Epithelial cell of esophagus (primary cell): ENCODE measurements at places on chromosomes 4 and X.

DNA sequence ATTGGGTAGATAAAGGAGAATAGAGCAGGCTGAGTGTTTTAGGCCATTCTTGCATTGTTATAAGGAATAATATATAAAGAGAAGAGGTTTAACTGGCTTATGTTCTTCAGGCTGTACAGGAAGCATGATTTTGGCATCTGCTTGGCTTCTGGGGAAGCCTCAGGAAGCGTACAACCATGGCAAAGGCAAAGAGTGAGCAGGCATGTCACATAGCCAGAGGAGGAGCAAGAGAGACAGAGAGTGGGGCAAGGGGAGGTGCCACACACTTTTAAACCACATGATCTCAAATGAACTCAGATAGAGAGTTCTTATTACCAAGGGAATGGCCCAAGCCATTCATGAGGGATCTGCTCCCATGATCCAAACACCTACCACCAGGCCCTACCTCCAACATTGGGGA, 4.4 kb upstream of the METTL14 start:
- DNase-seq: no peak

GRCh38 chr4:1298461-1298860, 8.8 kb downstream of the MAEA start:
- DNase-seq: no peak

DNA sequence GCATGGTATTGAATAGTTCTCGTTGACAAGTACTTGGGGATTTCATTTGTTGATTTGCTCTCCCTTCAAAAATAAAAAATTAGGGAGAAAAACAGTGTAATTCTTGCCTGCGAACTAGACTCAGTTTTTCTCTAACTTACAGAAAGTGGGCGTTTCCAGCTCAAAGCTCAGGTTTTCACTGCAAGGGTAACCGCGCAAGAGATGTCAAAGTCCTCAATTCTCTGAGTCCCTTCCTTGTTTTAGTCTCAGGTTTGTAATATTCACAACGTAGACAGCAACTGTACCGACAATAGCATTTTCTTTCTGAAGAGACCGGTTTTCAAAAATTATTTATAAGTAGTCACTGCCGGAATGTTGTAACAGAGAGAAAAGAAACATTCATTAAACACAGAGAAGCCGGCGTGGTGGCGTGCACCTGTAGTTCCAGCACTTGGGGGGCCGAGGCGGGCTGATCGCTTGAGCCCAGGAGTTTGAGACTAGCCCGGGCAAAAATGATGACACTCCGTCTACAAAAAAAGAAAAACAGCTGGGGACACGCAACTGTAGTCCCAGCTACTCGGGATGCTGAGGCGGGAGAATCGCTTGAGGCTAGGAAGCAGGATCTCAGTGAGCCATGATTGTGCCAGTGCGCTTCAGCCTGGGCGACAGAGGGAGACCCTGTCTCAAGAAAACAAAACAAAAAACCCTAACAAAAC, 774 bp downstream of the ZCCHC4 start:
- DNase-seq: peak; percentile 9

DNA sequence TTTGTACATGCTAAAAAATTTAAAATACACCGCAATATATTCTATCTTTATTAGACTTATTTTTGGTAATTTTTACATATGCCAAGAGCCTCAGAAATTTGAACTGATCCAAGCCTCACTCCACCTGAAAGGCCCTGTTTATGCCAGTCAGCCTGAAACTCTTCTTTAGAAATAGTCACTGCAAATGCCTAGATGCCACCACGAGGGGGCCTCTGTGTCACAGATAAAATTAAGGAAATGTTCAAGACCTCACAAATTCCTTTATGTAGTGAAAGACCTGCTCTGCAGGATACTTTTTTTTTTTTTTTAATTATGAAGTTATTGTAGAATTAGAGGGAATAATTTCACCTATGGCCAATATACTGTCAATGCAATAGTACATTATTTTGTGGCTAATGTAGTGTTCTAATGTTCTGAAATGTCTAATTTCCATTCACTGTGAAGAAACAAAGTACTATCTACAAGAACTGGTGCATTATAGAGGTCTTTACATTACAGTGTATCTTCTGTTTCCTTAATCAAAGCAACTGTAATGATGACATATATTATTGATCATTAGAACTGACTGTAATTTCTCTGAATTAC, 69.8 kb downstream of the DTHD1 start:
- peak; percentile 72 for DNase-seq

- no peak for DNase-seq
Observed at GRCh38 chrX:150984169-150984824, 1.2 kb downstream of the HMGB3 start.

- DNase-seq: peak; percentile 49
Observed at GRCh38 chrX:22165732-22166457, 106.8 kb upstream of the CBLL2 start.

GRCh38 chrX:71253253-71254091, 468 bp downstream of the ZMYM3 start:
- DNase-seq: peak; percentile 13

DNA sequence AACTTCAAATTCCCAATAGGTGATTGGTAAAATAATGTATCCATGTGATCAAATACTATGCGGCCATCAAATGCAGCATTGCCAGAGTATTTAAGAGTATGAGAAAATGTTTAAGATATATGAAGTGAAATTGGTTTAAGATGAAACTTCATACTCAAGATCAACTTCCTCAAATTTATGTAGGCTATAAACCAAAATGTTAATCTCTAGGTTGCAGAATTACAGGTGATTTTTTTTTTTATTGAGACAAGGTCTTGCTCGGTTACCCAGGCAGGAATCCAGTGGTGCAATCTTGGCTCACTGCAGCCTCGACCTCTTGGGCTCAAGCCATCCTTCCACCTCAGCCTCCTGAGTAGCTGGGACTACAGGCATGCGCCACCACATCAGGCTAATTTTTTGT, 25.3 kb downstream of the ACSL4 start:
- DNase-seq: no peak

DNA sequence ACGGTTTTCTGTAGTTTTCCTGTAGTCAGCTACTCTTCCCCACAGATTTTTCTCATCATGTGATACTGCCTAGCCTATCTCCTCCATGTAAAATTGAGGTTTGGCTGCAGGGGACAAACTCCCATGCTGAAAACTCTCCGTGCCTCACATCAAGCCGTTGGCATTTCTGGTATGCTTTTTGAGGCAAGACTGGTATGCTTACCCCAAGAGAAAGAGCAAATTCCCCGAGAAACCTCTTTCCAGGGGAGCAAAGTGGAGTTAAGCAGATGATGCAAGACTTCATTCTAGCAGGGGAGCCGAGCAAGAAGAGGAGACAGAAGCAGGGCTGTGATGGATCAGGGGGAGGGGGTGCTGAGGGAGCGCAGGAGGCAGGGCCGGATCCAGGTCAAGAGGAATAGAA, 4.8 kb downstream of the SOWAHD start:
- no peak for DNase-seq

GRCh38 chr4:57424232-57424897, 314.2 kb upstream of the IGFBP7 start:
- DNase-seq: peak; percentile 88

DNA sequence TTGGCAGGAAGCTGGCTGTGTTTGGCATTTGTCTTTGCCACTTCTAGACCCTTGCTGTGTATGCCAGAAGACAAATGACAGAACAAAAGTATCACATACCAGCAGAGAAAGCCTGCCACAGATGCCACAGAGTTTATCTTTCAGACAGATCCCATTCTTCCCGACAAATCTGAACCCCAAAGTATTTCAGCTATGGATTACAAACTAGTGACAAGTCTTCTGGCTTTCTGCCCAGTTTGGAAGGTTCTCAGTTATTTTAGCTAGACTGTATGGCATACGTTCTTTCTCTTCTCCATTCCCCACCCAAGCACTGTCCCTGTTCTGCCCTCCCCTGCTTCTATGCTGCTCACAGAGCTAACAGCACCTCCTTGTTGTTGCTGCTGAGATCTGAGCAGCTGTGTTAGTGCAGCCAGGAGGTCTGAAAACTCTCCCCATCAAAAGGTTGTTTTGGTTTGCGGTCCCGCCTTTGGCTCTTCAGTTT, 236.7 kb downstream of the FRAS1 start:
- DNase-seq: peak; percentile 57

GRCh38 chr4:70747874-70748273, 26.1 kb downstream of the RUFY3 start:
- no peak for DNase-seq

- no peak for DNase-seq
Observed at GRCh38 chr4:75412746-75413145, 101.5 kb downstream of the RCHY1 start.

GRCh38 chr4:84957514-84958420, 8.7 kb downstream of the WDFY3 start:
- DNase-seq: no peak

GRCh38 chrX:13216139-13216538, 103.7 kb downstream of the ATXN3L start:
- DNase-seq: no peak

- no peak for DNase-seq
Observed at GRCh38 chrX:118971552-118971951, 2.9 kb upstream of the LONRF3 start.

DNA sequence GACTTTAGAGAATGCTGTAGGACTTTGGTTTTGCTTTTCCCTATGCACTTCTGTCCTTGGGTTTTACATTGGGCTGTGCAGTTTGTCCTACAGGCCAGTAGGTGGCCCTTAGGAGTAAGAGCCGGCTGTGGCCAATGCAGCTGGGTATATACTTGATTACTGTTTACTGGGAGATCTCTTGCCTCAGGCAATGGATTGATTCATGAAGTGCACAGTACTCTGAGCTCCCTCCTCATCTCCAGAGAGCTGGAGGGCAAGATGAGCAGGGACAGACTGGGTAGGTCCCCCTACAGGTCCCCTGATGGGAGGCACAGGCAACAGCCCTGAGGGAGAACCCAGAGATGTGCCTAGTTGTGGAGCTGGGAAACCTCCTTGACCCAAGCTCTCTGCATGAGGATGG, 103.8 kb upstream of the QRFPR start:
- DNase-seq: peak; percentile 78

- no peak for DNase-seq
Observed at GRCh38 chrX:55490121-55490520, 473 bp upstream of the USP51 start.

- DNase-seq: no peak
Observed at GRCh38 chr4:81682492-81682891, 210.8 kb upstream of the RASGEF1B start.

DNA sequence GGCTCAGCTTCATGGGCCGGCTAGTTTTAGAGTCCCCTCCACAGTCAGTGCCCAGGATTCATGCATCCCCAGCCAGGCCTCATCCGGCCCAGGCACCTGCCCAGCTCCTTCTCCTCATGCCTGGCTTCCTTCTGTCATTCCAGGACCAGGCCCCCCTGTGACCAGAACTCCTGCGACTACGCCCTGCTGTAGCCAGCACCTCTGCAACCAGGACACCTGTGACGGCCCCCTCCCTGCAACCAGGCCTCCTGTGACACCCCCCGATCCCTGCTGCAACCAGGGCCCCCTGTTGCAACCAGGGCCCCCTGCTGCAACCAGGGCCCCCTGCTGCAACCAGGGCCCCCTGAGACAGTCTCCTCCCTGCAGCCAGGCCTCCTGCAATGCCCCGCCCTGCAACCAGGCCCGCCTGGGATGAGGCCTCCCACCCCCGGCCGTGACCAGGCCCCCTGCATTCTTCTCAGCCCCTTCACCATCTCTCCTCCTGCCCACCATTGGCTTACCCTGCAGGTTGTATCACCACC, 46.8 kb downstream of the HTRA3 start:
- DNase-seq: no peak

GRCh38 chrX:9635368-9635767, 130.3 kb downstream of the GPR143 start:
- DNase-seq: peak; percentile 1

DNA sequence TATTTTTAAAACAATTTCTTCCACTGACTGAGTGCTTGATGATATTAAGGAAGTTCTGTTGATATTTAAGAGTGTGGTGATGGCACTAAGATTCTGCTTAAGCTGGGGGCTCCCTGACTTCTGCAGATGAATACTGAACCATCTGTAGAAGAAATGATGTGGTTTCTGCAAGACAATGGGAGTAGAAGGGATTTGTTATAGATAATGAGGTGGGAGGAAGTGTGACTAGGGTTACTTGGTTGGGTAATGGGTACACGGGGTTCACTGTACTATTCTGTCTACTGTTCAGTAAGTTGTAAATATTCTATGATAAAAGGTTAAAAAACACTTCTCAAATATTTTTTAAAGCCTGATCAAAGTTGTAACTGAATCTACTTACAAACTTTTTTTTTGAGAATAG, 60.9 kb upstream of the TXK start:
- DNase-seq: no peak

- no peak for DNase-seq
Observed at GRCh38 chrX:11954176-11954575, 184.1 kb upstream of the FRMPD4 start.

GRCh38 chr4:21013501-21013900, 313.2 kb downstream of the PACRGL start:
- peak; percentile 38 for DNase-seq

DNA sequence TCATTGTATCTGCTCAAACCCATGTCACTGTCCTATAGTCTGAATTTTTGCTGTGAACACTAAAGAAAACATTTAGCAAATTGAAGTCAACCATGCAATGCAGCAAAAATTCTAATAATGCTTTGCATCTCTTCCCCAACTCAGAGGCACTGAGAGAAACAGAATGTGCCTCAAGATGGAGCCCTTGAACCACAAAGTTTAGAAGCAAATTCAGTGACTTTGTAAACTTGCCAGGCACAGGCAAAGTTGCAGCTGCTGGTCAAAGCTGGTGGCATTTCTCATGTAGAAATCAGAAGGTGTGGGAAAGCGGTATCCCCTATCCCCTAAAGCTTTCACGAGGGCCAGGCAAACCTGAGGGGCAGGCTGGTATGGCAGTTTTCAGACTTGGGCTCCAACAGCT, 121.7 kb upstream of the DIPK2B start:
- peak; percentile 71 for DNase-seq

DNA sequence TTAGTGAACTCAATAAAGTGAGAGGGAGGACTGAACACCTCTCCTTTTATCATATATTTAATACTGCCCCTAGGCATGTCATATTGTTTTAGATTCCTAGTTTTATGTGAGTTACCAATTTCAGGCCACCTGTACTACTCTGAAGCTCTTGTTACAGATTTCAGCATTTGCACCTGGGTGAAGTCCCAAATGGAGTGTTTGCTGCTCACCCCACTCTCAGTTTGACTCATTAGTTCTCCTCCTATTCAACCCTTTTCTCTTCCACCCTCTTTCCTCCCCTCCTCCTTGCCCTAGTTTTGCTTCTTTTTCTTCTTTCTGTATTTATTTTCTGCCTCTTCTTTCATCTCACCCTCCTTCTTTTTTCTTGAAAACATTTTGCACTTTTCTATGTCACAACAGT, 1852.2 kb upstream of the IGFBP7 start:
- DNase-seq: no peak

- DNase-seq: no peak
Observed at GRCh38 chrX:10102046-10102704, 54.6 kb upstream of the CLCN4 start.

GRCh38 chr4:5615496-5616075, 92.8 kb downstream of the EVC2 start:
- no peak for DNase-seq
